ENCODE measurements at places on chromosomes 6 and 20.

GRCh38 chr6:54574671-54575070 lies 266.4 kb downstream of the TINAG start:
- no peak for DNase-seq

GRCh38 chr6:108622641-108623298 lies 62.1 kb downstream of the FOXO3 start:
- DNase-seq, result no peak

DNA sequence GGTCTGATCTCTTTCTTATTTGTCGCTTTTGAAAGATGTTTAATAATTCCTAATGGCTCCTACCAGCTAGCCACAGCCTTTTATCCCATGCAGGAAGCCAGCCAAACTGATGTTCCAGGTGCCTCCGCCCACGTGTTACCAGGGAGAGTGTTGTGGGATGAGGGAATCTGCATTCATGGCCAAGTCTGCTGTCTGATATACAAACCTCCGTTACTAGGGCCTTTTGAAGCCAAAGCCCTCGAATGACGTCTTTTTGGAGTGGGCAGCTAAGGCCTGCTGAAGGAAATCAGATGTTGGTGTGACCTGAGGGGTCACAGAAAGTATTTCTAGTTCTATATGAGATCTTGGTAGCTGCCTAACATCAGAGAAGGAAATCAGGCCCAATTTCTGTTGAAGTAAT lies 21.3 kb downstream of the STK35 start:
- DNase-seq, result no peak

DNA sequence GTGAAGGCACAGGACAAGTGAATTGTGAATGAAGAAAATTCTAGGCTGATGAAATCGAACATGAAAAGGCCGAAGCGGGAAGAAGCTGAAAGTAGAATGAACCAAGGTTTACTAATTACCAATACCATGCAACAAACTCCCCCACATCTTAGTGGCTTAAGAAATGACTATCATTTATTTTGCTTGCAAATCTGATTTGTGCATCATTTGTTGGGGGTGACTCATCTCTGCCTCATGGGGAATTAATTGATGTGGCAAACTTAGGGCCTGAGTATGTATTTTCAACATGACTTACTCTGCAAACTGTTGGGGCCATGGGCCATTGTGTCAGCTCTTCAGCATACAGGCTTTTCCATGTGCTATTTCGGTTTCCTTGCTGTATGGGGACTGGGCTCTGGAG lies 26.8 kb downstream of the PPP1R14C start:
- DNase-seq, result no peak

- peak; percentile 63 for DNase-seq
Measured at GRCh38 chr6:42230345-42231321, 13.0 kb upstream of the MRPS10 start.

- no peak for DNase-seq
Measured at GRCh38 chr20:38620441-38620840, 18.8 kb downstream of the ARHGAP40 start.

DNA sequence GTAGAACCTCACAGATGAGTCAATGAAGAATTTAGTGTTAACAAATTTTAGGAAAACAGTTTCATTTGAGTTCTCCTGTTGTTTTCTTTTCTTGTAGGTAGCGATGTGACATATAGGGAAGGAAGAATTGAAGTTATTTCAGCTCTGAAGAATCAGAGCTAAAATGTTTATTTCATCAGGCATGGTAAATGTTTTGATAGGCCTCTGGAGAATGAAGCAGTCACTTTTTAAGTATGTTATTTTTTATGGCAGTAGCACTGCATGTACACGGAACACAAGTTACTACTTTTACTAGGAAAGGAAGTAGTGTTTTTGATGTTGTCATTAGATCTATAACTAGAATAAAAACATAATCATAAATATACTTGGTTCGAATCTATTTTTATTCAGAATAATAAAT lies 1357.3 kb upstream of the CITED2 start:
- no peak for DNase-seq

DNA sequence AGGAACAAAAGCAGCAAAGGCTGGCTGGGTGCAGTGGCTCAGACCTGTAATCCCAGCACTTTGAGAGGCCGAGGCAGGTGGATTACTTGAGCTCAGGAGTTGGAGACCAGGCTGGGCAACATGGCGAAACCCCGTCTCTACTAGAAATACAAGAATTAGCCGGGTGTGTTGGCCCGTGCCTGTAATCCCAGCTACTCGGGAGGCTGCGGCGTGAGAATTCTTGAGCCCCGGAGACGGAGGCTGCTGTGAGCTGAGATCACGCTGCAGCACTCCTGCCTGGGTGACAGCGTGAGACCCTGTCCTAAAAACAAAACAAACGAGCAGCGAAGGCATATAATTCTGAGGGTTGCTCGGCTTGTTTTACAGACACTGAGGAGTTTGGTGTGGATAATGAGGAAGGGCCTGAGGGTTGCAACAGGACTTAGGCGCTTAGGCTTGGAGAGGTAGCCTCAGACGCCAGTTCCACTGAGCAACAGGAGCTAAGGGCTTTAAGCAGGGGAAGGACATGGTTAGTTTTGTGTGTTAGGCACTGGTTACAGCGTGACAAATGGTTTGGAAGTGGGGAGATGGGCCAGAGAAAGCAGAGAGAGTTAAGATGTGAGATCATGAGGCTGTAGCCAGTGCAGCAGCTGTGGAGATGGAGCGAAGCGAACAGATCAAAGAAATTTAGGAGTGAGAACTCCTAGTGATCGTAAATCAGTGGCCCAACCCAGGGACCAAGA lies 1.2 kb downstream of the MYH7B start:
- DNase-seq, result no peak

GRCh38 chr6:150537893-150538292 lies 61.8 kb upstream of the PLEKHG1 start:
- DNase-seq, result peak; percentile 7

DNA sequence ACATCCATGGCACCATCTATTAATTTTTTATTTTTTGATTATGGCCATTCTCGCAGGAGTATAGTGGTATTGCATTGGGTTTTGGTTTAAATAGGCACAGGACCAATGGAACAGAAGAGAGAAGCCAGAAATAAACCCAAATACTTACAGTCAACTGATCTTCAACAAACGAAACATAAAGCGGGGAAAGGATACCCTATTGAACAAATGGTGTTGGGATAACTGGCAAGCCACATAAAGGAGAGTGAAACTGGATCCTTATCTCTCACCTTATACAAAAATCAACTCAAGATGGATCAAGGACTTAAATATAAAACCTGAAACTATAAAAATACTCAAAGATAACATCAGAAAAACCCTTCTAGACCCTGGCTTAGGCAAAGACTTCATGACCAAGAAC lies 25.3 kb upstream of the RUNX2 start:
- DNase-seq, result no peak

GRCh38 chr6:84623956-84624680 lies 140.3 kb downstream of the TBX18 start:
- DNase-seq, result peak; percentile 76

GRCh38 chr6:114169763-114170162 lies 173.1 kb downstream of the HS3ST5 start:
- no peak for DNase-seq

DNA sequence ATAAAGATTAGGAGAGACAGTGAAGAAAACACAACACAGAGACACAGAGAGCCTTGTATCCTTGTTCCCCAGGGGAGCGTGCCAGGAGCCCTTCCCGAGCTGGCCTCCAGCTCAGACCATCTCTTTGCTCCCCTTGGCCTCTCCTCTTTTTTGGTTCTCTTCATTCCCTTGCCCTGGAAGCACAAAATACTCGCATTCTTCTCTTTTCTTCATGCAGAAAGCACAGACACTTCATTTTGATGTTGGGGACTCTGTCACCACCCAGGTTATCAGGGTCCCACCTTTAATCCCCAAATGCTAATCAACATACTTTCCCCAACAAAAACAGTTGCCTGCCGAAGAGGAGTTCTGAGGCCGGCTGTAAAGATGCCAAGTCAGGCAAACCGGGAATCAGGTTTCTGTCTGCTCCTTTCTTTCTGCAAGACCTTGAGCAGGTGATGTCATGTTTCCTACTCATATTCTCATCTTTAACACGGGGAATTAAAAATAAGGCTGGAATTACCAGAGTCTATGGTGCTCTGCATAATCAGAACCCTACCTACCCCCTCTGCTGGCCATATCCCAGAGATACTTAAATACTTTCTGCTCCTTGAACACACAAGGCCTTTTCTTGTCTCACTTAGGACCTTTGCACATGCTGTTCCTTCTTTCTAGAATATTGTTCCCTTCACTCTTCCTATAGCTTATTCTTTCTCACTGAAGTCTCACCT lies 21.7 kb downstream of the TGM6 start:
- DNase-seq, result peak; percentile 68

GRCh38 chr20:56833427-56833826 lies 204.3 kb downstream of the TFAP2C start:
- DNase-seq, result no peak

DNA sequence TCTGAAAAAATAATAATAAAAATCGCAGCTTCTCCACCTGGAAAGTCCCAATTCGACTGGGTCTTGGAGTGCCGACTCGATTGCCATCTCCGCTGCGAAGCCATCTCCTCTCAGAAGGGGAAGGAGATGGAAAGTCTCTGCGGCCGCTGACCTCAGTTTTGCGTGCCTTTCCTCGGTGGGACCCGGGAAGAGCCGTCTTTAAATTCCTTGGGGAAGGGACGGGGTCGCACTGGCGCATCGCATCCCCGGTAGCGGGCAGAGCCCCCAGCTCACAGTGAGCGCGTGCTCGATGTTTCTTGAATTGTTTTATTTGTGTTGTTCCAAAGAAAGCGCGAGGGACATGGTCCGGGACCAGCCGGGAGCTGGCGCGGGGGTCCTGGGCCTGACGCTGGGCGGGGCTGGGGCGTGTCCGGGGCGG lies 270 bp upstream of the TIAM2 start:
- no peak for DNase-seq

- peak; percentile 59 for DNase-seq
Measured at GRCh38 chr6:20877008-20877937, 343.0 kb downstream of the CDKAL1 start.

- no peak for DNase-seq
Measured at GRCh38 chr6:3264356-3264755, 5.6 kb downstream of the PSMG4 start.

DNA sequence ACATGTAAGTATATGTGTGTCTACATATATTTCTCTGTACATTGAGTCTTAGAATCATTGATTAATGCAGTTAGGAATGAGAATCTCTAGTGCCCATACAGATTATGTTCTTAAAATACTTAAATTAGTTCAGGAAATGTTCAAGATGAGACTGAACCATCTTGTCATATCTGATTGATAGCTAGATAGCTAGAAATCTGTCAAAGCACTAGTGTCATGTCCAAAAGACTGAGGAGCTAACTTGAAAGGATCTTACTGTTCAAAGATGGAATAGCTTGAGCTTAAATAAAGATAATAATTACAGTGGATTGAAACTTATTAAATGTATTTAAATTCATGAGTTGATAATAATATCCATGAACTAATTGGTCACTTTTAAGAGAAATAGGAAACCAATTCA lies 191.7 kb upstream of the TCF21 start:
- DNase-seq, result no peak

GRCh38 chr20:4046311-4046924 lies 31.1 kb upstream of the RNF24 start:
- DNase-seq, result no peak

DNA sequence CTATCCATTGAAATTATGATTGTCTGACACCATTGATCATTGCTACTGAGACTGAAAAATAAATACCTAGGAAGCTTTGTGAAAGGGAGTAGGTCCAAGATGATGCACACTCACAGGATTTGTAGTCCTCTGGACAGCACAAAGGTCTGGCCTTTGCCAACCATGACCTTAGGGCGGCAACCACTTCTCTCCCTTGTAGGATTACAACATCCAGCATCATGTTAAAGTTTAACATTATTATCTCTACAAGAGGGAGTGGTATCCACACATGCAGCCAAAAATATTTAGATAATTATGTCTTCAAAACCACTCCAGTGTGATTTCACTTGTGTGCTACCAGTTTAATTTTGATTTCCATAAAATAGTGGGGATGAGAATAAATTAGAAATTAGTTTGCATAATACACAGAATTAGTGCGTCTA lies 51.1 kb upstream of the NHSL1 start:
- no peak for DNase-seq

- no peak for DNase-seq
Measured at GRCh38 chr6:19669206-19669605, 168.0 kb upstream of the ID4 start.

DNA sequence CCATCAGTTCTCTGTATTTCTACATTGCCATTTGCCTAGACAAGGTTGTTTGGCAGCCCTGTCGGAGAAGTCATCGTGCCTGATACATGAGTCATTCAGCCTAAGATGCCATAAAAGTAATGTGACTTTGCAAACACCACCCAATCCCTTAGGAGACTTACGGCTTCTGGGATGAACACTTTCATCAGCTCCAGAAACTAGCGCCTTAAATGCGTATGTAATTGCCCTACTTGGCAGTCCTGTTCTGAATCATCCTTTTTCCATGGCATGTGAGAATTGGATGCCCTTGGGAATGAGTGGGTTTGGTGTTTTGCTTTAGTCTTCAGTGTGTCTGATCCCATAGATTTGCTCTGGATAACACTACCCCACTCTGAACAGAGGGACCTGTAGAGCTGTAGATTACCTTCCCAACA lies 158.5 kb downstream of the SASH1 start:
- DNase-seq, result peak; percentile 27

DNA sequence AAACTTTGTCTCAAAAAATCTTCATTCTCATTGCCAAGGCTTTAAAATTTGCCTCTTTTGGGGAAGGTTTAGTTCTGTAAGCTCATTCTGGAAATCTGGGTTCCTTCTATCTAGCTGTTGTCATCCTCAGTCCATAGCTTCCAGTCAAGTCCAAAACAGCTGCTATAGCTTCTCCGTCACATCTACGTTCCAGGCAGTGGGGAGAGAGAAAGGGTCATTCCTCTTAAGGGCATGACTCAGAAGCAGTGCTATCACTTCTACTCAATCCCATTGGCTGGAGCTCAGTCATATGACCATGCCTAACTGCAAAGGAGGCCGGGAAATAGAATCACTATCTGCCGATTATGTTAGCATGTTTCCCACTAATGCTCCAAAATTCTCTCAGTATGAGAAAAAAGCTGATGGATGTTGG lies 141.4 kb upstream of the PTPN1 start:
- DNase-seq, result no peak

- no peak for DNase-seq
Measured at GRCh38 chr6:30005482-30005881, 55.6 kb upstream of the POLR1H start.

DNA sequence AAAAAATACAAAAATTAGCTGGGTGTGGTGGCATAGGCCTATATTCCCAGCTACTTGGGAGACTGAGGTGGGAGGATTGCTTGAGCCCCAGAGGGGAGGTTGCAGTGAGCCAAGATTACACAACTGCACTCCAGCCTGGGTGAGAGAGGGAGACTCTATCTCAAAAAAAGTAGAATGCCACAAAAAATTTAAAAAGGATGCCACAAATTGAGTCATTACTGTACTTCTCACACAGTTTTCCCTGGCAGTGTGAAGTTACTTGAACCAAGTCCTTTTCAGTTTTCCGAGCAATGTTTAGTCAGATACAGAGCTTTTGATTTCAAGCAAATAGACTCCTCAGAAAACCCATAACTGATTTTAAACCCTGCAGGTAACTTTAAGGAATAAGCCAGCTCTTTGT lies 53.3 kb downstream of the TNFRSF21 start:
- DNase-seq, result no peak
